ENCODE measurements at places on chromosomes 6 and 20.
A peak's percentile ranks its signal among the peaks of the same experiment; 100 is the strongest.

DNA sequence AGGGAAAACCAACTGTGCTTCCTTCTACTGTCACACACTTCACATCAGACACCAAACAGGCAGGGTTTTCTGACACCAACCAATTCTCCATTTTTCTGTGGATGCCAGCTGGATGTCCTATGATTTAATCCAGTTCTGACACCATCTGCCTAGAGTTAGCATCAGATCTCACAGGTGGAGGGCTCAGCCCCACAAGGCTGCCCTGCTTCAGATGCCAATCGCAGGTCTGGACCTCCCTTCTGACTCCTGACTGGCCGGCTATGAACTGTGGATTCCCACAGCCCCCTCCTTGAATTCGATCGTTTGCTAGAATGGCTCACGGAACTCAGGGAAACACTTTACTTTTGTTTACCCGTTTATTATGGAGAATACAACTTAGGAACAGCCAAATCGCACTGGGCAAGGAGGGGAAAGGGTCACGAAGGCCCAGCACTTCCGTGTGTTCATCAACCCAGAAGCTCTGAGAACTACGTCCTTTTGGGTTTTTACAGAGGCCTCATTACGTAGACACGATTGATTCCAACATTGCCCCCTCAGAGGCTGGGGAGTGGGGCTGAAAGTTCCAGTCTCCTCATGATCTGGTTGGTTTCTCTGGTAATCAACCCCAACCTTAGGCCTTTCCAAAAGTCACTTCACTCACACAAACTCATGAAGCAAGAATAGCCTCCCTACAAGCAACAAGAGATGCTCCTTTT is 25.4 kb upstream of the MAS1 start:
- no peak for DNase-seq
- H3K27me3 ChIP-seq = no peaks in the 10 kb centered on the region
- H3K27ac ChIP-seq = no peak overlapping the region
- no peak overlapping the region for H3K4me3 ChIP-seq
- H3K36me3 ChIP-seq = no peaks in the 10 kb centered on the region

DNA sequence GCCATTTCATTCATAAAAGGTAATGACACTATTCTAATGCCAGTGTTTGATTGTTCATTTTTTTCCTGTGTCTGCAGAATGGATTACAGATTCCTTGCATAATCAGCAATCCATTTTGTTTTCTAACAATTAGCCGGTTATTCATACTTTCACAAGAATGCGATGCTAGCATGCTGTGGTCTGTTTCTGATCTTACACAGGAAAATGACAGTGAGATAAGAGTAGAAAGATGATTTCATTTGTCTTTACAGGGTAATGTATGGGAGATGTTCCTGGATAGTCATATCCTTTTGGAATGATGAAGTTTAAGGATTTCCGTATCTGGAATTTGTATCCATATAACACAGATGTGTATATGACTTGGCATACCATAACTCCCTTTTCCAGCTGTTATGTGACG is 207.3 kb downstream of the FARS2 start:
- no peaks in the 10 kb centered on the region for H3K36me3 ChIP-seq
- no peaks in the 10 kb centered on the region for H3K4me1 ChIP-seq
- no peak overlapping the region for H3K27ac ChIP-seq
- no peaks in the 10 kb centered on the region for H3K27me3 ChIP-seq
- no peak for DNase-seq

DNA sequence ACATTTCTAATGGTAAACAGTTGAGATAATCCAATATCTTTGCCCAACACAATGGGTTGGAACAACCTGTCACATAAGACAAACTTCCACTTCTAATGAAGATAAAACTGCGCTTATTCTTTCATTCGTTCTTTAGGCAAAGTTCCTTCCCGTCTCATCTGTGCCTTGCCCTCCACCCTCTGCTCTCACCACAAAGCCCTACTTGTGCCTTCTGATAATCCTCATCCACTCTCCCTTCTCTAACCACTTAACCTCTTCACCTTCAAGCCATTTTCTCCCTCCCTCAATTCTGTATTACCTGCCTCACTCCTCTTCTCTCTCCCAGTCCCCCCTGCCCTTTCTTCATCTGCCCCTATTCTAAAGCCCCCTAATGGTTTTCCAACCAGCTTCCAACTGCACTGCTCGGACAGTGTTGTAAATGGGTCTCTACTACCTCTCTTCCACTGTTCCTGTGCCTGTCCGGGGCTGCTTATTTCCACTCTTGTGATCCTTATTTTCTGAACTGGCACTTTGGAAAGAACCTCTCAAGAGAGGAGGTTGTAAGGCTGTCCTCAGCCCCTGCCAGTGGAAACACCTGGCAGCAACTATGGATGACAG is 62.9 kb upstream of the MYB start:
- no peak for DNase-seq
- peaks cover 33% of the 10 kb centered on the region for H3K4me1 ChIP-seq
- no peaks in the 10 kb centered on the region for H3K36me3 ChIP-seq
- H3K27ac ChIP-seq = no peak overlapping the region
- H3K27me3 ChIP-seq = no peaks in the 10 kb centered on the region

- no peaks in the 10 kb centered on the region for H3K36me3 ChIP-seq
- H3K27ac ChIP-seq = no peak overlapping the region
- no peak for DNase-seq
- no peaks in the 10 kb centered on the region for H3K27me3 ChIP-seq
Measured at GRCh38 chr6:140043762-140044378, 669.4 kb upstream of the CITED2 start.

- H3K27ac ChIP-seq = no peak overlapping the region
- DNase-seq = no peak
- no peaks in the 10 kb centered on the region for H3K36me3 ChIP-seq
- H3K4me3 ChIP-seq = no peak overlapping the region
- H3K4me1 ChIP-seq = no peaks in the 10 kb centered on the region
Measured at GRCh38 chr20:39898467-39898852, 790.6 kb downstream of the MAFB start.

DNA sequence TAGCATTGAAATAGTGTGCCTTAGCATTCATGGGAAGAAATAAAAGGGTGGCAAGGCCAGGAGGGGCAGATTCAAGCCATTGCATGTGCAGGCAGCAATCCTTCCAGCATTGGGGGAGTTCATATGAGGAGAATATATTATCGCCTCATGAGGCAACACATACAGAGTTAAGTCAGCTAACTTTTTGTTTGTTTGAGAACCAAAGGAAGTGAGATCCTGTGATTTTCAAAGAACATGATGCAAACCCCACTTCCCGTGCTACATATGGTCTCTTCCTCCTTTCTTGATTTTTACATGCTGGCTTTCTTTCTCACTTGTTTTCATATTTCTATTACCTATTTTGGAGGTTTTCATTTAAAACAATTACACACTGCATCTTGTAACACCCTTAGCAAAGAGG is 579.7 kb upstream of the ARID1B start:
- no peaks in the 10 kb centered on the region for H3K4me1 ChIP-seq
- no peak overlapping the region for H3K27ac ChIP-seq
- DNase-seq = peak; percentile 13
- H3K27me3 ChIP-seq = no peaks in the 10 kb centered on the region
- no peaks in the 10 kb centered on the region for H3K36me3 ChIP-seq

DNA sequence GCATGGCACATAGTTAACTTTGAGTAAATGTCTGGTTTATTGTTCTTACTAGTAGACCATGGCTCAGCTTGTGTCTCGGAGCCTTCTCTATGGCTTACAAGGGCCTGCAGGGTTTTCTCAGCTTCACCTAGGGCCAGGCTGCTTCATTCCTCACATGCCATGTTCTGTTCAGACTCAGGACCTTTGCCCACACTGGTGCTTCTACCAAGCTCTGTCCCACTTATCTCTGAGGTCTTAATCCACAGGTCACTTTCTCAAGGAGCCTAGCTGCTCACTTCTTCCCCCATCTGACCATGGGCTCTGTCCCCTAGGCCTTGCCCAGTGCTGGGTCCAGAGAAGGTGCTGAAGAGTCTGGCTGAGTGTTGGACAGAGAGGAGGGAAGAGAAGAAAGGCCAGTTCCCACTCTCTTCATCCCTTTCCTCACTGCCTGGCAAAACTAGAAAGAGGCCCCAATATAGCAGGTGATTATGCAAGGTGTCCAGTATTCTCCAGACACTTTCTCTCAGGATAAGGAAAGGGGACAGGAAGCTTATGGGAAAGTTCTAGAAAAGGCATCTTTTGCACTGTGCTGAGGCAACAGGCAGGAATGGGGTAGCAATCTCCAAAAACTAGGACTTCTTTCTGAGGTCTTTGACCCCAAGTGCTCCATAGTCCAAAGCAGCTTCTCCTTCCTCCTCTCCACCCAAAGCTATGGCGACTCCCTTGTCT is 40.0 kb downstream of the COX4I2 start:
- no peak overlapping the region for H3K4me3 ChIP-seq
- peaks cover 93% of the 10 kb centered on the region for H3K36me3 ChIP-seq
- H3K27ac ChIP-seq = peak overlapping the region; percentile 94
- no peak for DNase-seq
- no peaks in the 10 kb centered on the region for H3K27me3 ChIP-seq

DNA sequence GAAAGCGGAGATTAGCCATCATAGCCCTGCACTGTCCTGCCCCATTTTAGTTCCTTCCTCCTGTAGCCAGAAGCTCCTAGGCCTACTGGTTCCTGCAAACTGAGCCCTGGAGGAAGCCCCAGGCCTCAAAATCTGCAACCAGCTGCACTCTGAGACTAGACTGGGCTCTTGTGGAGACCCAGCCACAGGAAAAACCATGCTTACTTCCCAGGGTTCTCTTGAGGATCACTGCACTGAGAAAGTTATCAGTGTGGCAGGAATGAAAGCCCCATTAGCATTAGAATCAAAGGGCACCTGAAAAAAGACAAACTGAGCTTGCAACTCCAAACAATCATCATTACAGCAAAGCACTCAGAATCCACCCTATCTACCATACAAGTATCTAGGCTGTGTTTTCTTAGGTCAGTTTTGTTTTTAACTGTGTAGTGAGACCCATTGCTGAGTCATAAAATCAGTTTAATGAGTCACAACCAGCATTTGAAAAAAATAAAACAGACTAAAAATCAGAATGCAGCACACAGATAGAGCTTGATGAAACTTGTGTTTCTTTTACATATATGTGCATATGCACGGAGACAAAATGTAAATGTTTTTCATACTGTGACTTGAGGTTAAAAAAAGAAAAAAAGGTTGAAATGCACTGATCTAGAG is 91.0 kb downstream of the UNC5CL start:
- H3K27me3 ChIP-seq = peaks cover 3% of the 10 kb centered on the region
- H3K4me1 ChIP-seq = no peaks in the 10 kb centered on the region
- no peak overlapping the region for H3K27ac ChIP-seq
- no peaks in the 10 kb centered on the region for H3K36me3 ChIP-seq

DNA sequence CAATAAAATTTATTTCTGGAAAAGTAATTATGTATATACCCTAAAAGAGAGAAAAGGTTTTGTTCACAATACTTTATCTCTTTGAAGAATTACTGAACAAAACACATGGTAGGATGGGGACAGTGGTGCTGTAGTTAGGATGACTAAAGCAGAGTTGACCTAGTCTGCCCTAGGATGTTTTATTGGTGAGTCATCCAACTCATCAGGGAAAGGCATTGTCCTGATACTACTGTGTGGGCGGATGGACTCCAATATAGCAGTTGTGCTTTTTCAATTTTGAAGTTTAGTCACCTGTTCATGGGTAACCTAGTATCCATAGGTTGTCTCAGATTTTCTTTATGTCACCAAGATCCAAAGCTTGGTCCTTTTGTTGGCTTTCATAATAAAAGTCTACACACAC is 53.3 kb upstream of the EYS start:
- no peak overlapping the region for H3K4me3 ChIP-seq
- no peaks in the 10 kb centered on the region for H3K27me3 ChIP-seq
- no peaks in the 10 kb centered on the region for H3K36me3 ChIP-seq
- no peaks in the 10 kb centered on the region for H3K4me1 ChIP-seq

GRCh38 chr6:118372413-118372812 is 175.7 kb upstream of the PLN start:
- no peaks in the 10 kb centered on the region for H3K36me3 ChIP-seq
- H3K27me3 ChIP-seq = no peaks in the 10 kb centered on the region
- DNase-seq = no peak
- no peak overlapping the region for H3K27ac ChIP-seq

DNA sequence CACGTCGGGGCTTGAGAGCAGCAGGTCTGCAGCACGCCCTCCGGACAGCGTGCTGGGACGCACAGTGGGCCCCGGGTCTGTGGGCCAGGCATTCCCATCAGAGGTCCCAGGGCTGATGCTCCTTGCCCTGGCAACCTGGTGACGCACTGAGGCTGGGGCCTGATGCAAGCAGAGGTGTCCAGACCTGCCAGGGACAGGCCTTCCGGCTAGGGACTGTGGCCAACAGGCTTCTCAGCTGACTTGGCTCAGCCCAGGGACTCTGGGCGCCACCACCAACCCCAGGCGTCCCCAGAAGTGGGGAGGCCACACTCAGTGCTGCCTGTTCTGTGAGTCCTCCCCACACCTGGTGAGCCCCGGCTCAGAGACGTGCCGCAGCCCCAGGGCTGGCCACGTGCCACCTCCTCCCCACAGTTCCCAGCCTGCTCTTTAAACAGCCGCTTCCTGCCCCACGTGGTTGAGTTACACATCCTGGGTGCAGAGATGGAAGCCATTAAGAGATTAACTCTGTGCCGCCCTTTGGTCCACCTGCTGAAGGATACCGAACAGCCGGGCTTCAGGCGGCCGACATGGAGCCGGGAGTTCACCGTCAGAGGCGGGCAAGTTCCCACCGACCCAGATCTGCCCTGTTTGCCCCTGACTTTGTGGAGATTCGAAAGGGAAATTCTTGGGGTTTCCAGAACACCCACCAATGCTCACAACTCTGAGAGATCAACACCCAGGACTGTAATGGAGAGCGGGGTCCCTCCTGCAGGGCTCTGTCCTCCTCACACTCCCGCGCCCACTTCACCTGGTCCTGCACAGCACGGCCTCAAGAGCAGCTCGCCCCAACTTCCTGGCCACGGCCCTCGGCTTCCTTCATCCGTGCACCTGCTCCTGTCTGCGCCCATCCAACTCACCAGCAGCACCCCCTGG is 37.6 kb upstream of the ZBP1 start:
- H3K4me1 ChIP-seq = peaks cover 4% of the 10 kb centered on the region
- H3K4me3 ChIP-seq = no peak overlapping the region
- DNase-seq = peak; percentile 14
- peaks cover 3% of the 10 kb centered on the region for H3K36me3 ChIP-seq
- H3K27ac ChIP-seq = peak overlapping the region; percentile 55
- H3K27me3 ChIP-seq = peaks cover 3% of the 10 kb centered on the region

- no peak overlapping the region for H3K4me3 ChIP-seq
- no peak overlapping the region for H3K27ac ChIP-seq
- no peaks in the 10 kb centered on the region for H3K36me3 ChIP-seq
- no peak for DNase-seq
- H3K27me3 ChIP-seq = peaks cover 89% of the 10 kb centered on the region
- no peaks in the 10 kb centered on the region for H3K4me1 ChIP-seq
Measured at GRCh38 chr20:62472941-62473585, 2.7 kb downstream of the GATA5 start.

DNA sequence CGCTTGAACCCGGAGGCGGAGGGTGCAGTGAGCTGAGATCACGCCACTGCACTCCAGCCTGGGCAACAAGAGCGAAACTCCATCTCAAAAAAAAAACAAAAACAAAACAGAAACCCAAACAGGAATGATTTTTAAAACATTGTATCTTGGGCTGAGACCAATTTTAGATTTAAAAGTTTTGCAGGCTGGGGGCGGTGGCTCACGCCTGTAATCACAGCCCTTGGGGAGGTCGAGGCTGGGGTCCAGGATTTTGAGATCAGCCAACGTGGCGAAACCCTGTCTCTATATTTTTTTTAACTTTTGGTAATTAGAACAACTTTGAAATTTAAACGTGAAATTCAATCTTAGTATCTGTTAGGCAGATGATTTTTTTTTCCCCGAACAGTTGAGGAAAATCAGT is 70.5 kb downstream of the AKAP12 start:
- no peak for DNase-seq
- H3K4me3 ChIP-seq = no peak overlapping the region
- H3K27me3 ChIP-seq = no peaks in the 10 kb centered on the region
- H3K4me1 ChIP-seq = no peaks in the 10 kb centered on the region
- no peak overlapping the region for H3K27ac ChIP-seq

Data from thymus (tissue), 14 donors.